Stimulated activated CD4-positive, alpha-beta T cell treated with anti-CD3 and anti-CD28 coated beads, TNF-alpha, amount 100 ng/mL, for 1 hour (primary cell): ENCODE measurements at places on chromosomes 11 and 22.

- no peak for DNase-seq
Observed at GRCh38 chr11:79159657-79160450, 281.0 kb downstream of the TENM4 start.

GRCh38 chr11:69954756-69955155, 123.4 kb upstream of the ANO1 start:
- no peak for DNase-seq

DNA sequence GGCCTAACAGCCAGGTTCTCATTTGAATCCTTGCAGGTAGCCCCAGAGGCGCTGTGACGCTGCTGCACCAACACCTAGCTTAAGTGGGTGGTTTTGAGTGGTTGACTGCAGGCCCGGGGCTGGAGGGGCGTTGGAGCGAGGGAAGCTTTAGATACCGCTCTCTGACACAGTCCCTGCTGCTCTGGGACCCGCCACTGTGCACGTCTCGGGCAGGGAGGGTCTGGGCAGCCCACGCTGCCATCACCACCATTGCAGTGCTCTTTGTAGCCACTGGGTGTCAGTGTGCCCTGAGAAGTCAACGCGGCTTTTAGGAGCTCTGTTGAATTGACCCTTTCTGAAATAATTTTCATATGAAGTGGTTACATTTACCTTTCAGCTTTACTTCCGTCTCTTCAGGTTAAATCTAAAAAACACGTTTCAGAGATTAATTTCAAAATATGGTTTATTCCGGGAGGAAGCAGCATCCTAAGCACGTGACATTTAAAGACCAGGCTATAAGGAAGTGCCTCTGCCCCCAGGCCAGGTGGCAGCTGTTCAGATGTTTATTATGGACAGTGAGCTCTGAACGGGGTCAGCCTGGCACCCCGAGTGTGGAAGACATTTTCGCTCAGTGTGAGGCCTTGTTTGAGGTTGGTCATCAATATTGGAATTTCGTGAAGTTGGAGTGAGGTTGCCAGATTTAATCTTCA, 30.9 kb upstream of the PARVB start:
- peak; percentile 39 for DNase-seq

DNA sequence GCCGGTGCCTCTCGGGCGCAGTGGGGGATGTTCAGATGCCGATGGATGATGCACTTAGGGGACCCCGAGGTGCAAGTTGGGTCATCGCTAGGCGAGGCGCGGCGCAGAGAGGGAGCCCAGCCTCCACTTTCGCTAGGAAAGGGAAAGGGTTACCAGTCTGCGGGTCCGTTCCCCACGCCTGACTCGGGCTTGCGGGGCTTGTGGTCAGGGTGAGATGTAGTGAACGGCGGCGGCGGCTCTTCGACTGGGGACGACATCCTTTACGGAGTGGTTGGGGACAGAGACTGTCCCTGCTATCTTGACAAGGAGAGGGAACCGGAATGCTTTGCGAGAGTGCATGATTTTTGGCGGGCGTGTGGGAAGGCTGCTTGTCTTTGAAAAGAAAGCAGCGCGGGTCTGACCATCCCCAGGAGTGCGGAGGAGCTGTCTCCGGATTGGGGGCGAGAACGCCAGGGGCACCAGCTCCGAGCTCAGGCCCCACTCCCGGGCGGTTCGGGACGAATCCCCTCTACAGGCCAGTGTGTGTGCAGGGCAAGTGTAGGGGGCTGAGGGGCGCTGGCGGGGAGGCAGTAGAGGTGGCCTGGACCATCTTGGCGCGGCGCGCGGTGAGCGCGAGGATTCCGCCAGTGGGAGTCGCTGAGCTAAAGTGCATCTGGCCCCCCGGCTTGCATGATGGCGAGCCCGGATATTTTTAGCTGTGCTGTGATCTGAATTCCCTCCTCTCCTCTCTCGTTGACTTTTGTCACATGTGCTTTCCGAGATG, 1.1 kb downstream of the FAT3 start:
- DNase-seq, result no peak

- no peak for DNase-seq
Observed at GRCh38 chr11:65862191-65862735, 2.0 kb downstream of the MUS81 start.

GRCh38 chr11:114846416-114846791, 168.1 kb downstream of the NXPE2 start:
- no peak for DNase-seq

- DNase-seq, result no peak
Observed at GRCh38 chr11:131281316-131281715, 89.1 kb upstream of the NTM start.

DNA sequence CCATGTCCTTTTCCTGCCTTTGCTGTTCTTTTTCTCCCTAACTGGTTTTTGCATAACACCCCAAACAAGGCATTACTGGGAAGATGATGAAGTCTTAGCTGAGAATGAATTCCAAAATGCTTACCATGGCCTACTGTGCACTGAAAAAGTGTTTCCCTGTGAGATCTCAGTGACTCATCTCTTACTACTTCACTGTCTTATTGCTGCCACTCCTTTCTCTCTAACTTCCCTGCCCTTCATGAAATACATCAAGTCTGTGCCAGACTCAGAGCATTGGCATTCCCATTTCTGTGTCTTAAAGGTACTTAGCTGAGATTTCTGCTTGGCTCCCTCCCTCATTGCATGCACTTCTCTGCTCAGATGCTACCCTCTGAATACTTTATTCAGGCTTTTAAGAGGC, 49.1 kb upstream of the MUC15 start:
- DNase-seq, result no peak

GRCh38 chr11:115425250-115425649, 79.0 kb downstream of the CADM1 start:
- no peak for DNase-seq

DNA sequence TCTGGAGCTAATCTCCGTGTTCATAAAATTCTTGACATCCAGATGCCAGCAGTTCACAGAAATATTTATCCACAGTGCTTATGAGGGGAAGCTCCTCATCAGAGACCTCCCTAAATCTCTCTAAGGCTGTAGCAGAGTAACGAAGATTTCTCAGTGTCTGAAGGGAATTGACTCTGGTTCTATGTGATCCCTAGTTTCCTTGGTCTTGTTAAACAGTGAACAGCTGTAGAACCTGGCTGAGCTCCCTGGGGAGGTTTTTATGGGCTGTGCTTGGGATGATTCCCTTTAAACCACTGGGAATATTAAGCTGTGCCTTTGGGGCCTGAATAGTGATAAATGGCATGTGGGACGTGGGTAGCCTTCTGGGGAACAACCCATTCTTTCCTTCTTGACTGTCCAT, 43.7 kb upstream of the ARHGAP20 start:
- no peak for DNase-seq

- no peak for DNase-seq
Observed at GRCh38 chr11:122803306-122803705, 35.0 kb upstream of the CRTAM start.

GRCh38 chr11:108536783-108537182, 38.6 kb upstream of the POGLUT3 start:
- no peak for DNase-seq

DNA sequence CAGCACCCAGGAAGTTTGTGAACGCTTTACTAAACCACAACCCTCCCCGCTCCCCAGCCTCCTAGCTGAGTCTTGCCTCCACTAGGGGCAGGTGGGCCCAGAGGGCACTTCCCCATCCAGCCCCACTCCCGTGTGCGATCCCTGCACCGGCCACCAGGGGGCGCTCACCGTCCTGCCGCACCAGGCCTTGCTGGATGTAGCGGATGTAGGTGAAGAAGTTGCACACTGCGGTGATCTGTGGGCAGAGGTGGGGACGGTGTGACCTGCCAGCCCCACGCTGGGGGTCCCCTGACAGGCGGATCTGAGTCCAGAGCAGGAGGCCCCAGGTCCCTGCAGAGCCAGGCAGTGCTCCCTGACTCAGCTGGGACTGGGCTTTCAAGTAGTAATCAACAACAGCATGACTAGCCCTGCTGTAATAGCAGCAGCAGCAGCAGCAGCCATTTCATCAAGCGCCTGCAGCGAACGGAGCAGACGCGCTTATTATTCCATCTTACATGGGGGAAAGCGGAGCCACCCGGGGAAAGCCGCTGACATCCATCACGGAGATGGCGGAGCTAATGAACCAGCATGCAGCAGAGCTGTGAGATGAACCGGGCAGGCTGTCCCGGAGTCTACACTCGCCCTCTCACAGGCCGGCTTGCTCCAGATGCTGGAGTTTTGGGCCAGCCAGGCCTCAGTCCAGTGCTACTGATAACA, 7.9 kb upstream of the FADS3 start:
- DNase-seq, result peak; percentile 77

- no peak for DNase-seq
Observed at GRCh38 chr11:32894149-32894827, 1.7 kb downstream of the QSER1 start.

DNA sequence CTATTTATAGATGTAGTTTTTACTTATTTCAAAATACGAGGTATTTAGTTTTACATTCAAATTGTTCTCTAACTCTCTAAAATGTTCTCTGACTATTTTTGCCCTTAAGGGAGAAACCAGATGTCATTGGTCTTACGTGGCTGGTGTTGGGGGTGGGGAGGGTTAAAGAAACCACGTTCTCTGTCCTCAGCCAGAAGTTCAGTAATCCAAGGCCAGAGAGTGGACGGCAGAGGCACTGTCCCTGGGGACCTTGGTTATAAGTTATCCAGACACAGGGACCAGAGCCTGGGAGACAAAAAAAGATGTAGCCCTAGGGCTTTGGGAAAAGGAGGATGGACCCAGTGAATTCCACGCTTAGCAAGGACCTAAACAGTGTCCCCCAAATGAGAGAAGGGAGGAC, 706 bp upstream of the OR51E1 start:
- DNase-seq, result no peak

DNA sequence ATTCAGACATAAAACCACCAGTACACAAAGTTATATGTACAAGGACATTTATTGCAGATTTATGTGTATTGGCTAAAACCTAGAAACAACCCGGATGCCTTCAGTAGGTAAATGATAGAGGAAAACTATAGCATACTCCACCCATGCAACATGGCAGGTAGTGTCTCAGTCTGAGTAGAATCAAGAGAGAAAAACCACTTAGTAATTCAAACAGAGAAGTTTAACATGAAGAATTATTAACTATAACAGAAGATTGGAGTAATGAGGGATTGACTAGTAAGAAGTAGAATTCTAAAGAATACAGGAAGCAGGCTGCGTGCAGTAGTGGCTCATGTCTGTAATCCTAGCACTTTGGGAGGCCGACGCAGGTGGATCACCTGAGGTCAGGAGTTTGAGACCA, 16.2 kb upstream of the SPTY2D1 start:
- no peak for DNase-seq

GRCh38 chr11:123443851-123444623, 14.0 kb downstream of the GRAMD1B start:
- DNase-seq, result no peak

GRCh38 chr11:1482581-1483444, 3.8 kb downstream of the MOB2 start:
- no peak for DNase-seq

- DNase-seq, result no peak
Observed at GRCh38 chr11:33674035-33674814, 26.4 kb downstream of the C11orf91 start.

DNA sequence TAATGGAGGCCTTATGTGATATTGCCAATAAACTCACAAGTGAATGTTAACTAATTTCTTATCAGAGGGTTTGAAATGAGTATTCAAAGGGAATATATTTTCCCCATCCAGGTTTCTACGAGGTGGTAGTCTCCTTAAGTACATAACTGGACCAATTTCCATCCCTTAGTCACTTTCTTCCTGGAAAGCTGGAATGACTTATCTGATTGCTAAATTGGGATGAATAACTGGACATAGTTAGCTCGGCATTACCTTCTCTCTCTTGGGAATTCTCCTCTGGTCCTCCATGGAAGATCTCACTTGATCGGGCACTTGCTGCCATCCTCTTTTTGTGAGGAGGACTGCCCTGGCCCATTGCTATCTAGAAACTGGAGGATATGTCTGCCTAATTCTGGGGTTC, 109.1 kb downstream of the TRPC6 start:
- no peak for DNase-seq

- DNase-seq, result no peak
Observed at GRCh38 chr22:35740616-35741015, 22.9 kb downstream of the APOL5 start.

GRCh38 chr11:18981897-18982296, 42.7 kb upstream of the MRGPRX1 start:
- no peak for DNase-seq

GRCh38 chr22:49236541-49237075, 591.1 kb downstream of the BRD1 start:
- DNase-seq, result no peak

GRCh38 chr11:20759541-20759940, 90.2 kb downstream of the NELL1 start:
- no peak for DNase-seq

- DNase-seq, result no peak
Observed at GRCh38 chr11:91871048-91871447, 353.6 kb upstream of the FAT3 start.

GRCh38 chr11:45473341-45473895, 187.3 kb upstream of the SYT13 start:
- DNase-seq, result no peak

DNA sequence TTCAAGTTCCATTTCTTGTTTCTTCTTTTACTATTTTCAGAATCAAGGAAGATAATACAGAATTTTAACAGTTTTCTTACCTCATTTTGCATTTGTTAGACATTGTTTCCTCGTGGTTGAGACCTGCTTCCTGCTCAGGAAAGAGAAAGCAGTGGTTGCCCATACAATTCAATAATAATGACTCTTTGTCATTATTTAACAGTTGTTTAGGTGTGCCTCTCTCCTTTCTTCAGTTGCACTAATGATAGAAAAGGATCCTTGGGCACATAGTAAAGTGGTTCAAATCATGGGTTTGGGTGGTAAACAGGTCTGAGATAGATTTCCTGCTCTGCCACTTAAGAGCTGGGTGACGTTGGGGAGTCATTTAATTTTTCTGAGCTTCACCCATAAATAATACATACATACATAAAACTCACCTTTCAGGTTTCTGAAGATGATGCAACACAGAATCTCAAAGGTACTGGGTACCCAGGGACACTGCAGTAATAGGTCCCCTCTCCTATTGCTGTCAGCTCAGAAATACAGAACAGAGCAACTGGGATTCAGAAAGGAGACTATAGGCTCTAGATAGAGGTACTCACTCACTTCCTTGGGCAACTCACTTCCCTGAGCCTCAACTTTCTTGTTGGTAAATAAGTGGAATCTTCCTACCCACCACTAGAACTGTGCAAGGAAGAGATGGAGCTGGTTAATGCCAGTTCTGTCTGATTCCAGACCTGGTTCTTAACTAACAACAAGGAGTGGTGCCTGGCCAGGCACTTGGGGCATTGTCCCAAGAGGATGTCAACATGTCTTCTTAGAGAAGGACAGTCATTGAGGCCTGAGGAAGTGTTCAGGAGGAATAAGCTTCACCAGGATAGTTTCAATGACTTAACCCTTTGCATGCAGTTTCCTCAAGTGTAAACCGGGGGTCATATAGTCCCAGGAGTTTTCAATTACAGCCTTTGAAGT, 34.9 kb downstream of the CD44 start:
- no peak for DNase-seq

GRCh38 chr11:36364551-36365325, 68.7 kb downstream of the PRR5L start:
- DNase-seq, result no peak

- no peak for DNase-seq
Observed at GRCh38 chr22:29811377-29811776, 26.7 kb downstream of the ASCC2 start.

- no peak for DNase-seq
Observed at GRCh38 chr11:110295531-110296225, 736 bp downstream of the RDX start.

- DNase-seq, result no peak
Observed at GRCh38 chr11:27085605-27086004, 45.0 kb downstream of the BBOX1 start.
